CD4-positive, alpha-beta T cell treated with Interleukin-6 for 4 hours (primary cell): ENCODE measurements at places on chromosomes 13 and 19.
A peak's percentile ranks its signal among the peaks of the same experiment; 100 is the strongest.

GRCh38 chr19:48445256-48445605, 552 bp upstream of the GRWD1 start:
- no peak for DNase-seq

DNA sequence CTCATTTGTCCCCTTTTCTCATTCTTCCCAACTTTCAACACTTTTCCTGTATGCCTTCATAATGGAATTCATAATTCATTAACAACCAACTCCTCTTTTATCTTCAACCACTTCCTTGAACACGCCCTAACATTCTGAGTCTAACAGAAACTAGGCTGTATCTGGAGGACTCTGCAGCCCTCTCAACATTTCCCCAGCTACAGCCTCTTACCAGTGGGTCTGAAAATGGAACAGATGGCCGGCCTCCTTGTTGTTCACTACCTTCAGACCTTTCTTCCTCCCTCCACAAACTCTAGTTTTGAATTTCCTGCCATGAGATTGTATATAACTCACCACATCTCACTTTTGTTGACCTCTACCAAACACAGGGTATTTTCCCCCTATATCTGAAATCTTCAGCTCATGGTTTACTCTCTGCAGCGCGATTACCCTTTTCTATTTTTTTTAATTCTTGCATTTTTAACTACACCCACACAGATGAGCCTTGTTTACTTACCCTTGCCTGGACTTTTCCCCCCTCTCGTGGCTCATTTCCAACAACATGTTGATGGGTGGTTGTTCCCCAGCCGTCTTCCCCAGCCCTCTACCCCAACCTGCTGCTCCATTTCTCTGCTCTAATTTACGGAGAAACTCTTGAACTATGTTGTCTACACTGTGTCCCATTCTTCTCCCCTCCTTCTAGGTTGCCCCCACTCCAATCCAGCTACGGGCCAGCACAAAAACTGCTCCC, 846 bp downstream of the ZNF790 start:
- DNase-seq, result peak; percentile 1

- DNase-seq, result no peak
These were observed 4.9 kb downstream of the PTGER1 start for GRCh38 chr19:14470031-14470876.

DNA sequence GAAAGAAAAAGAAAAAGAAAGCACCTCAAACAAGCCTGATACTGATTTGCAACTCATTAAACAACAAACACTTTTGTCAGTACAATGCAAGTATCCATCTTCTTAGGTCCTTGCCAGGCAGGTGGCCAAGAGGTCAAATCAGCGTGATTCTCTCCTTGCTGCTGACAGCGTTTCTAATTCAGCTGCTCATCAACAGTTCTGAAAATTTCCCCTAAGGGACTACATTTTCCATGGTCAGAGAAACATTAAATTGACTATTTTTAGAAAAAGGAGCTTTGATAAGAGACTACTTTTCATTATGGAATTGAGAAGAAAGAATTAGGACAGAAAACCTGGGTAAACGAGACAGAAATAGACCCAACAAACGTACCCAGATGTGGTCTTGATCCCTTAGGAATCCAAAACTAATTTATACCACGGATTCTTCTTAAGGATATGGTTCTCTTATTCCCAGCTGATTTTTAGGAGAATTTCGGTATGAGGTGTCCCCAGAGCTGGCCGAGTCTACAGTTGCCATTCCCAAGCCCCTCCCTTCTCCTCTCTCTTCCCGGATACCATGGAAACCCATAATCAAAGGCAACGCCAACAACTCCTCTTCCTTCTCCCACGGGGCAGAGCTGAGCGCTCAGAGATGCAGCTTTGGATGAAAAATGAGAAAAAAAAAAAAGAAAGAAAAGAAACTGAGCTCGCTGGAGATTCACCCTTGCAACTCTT, 29.5 kb upstream of the CEBPG start:
- DNase-seq, result no peak

GRCh38 chr13:50124536-50125303, 109.5 kb downstream of the KCNRG start:
- peak; percentile 98 for DNase-seq

GRCh38 chr19:39402346-39403300, 4.0 kb upstream of the ZFP36 start:
- DNase-seq, result peak; percentile 90

DNA sequence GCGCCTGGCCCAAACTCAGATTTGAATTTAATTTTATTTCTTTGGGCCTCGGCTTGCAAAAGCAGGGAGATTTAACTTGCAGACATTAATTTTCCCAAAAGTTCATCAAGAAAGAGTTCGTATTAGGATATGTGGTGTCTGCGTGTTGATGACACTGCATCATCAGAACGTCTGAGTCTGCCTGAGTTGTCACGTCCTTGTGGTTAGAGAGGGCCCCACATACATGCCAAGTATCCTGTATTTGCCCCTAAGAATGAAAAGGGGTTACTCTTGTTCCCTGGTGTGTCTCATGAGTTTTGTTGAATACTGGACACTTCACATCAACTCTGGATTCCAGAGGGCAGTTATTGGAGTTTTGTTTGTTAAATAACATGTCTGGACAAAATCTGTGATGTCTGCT, 5.6 kb upstream of the TEX29 start:
- no peak for DNase-seq

DNA sequence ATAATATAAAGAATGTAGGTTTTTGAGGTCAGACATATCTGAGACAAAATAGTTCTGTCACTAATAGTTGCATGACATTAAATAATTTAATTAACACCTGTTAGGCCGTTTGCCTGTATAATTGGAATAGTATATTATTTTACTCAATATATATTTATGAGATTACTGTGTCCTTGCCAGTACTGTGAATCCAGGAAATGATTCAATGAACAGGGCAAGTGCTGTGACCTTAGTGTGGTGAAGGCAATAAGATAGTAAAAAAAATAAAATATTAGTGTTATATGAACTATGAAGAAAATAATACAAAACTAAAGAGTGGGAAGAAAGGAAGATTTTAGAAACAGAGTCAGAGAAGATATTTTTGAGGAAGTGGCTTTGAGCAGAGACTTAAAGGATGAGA, 403.7 kb downstream of the PCDH9 start:
- no peak for DNase-seq

DNA sequence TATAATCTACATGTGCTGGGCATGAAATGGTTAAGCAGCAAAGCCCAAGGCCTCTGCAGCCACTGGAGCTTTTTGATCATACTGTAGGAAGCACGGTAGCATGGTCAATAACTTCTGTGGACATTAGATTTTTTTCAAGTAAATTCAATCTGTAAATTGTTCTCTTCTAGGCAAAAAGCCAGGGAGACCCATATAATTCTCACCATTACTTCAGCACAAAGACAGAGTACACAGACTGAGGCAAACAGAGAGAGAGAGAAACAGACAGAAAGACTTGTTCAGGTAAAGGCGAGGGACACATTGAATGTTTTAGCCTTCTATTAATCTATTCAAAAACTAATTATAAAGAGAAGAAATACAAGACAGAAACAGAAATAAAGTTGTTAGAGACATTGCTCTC, 349.4 kb downstream of the RFC3 start:
- no peak for DNase-seq

- DNase-seq, result no peak
These were observed 29.7 kb downstream of the MLLT1 start for GRCh38 chr19:6250024-6250615.

GRCh38 chr19:43552616-43553015, 19.6 kb downstream of the ZNF575 start:
- DNase-seq, result no peak

DNA sequence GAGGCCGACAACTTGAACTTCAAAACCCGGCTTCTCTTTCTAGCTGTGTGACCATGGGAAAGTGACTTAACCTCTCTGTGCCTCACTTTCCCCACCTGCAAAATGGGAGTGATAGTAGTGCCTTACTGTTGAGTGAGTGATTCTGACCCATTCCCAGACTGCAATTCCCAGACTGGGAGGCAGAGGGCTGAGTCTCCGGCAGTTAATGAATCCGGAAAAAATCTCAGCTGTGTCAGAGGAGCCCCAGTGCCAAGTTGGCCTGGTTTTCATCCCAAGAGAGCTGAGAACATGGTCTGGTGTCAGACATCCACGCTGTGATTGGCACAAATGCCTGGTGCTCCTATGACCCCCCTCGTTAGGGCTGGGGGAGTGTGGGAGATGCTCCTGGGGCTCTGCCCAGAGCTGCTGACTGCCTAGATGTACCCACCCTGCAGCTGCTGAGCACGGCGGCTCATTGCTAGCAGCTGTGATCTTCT, 50.0 kb downstream of the PIN1 start:
- no peak for DNase-seq

- DNase-seq, result no peak
These were observed 35.7 kb downstream of the TMEM255B start for GRCh38 chr13:113794764-113795173.

- DNase-seq, result no peak
These were observed 6.1 kb downstream of the ZNF700 start for GRCh38 chr19:11931051-11931450.

GRCh38 chr19:28744014-28744413, 468.9 kb downstream of the UQCRFS1 start:
- no peak for DNase-seq

DNA sequence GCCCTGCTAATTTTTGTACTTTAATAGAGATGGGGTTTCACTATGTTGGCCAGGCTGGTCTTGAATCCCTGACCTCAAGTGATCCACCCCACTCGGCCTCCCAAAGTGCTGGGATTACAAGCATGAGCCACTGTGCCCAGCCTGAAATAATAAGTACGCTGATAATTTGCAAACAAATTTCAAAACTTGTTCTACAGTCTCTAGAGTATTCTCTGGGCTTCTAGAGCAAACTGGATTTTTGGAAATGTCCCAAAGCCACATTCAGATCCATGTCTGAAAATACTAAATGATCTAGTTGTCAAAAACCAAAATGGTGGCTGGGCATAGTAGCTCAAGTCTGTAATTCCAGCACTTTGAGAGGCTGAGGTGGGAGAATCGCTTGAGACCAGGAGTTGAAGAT, 39.9 kb upstream of the PSPC1 start:
- no peak for DNase-seq

DNA sequence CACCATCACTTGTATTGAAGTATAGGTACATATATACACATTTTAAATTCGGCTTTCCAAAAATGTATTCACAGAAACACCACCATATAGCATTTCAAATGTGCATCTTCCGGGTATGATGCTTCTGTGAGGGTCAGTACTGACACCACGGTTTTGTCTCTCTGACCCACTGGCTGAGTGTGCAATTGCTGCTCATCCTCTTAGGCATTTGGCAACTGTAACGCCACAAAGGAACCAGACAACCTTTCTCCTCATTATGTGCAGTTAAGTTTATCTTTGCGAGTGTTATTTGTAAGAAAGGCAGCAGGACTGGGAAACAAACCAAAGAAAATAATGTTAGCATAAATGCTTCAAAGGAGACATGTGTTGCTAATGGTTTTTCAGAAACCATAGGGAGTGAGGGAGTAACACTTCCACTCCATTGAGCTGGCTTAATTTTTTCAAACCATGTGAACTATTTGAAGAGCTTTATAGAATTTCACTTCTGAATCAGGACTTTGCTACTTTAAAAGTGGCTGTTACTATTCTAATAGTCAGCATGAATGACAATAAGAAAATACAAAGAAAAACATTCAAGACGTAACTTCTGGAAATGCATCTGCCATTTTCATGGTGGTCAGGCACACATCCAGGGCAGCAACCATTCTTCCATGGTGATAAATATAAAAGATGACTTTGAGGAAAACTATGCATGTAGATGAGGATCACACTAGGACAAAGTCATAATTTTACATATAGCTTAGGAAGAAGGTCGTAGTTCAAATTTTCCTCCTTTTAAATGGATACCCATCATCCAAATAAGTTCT, 423.3 kb downstream of the MZT1 start:
- DNase-seq, result no peak

GRCh38 chr13:35534343-35534742, 57.9 kb upstream of the MAB21L1 start:
- DNase-seq, result no peak

GRCh38 chr13:50141375-50141975, 126.2 kb downstream of the KCNRG start:
- no peak for DNase-seq

GRCh38 chr13:25699600-25699999, 327.8 kb downstream of the ATP8A2 start:
- no peak for DNase-seq

DNA sequence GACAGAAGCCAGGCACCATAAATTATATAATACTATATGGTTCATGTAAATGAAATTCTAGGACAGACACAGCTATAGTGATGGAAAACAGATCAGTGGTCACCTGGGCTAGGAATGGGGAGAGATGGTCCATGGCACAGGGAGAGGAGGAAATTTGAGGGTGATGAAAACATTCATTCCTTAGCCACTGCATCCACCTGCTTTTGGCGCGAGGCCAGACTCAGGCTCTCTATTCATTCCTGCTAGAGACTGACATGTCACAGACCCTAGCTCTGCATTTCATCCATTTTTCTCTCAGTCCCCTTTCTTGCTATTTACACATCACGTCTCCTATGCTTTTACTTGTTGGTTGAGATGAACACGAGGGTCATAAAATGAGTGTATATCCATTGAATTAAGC, 628.3 kb upstream of the SLC10A2 start:
- no peak for DNase-seq

GRCh38 chr13:31227870-31228269, 28.1 kb downstream of the B3GLCT start:
- no peak for DNase-seq

DNA sequence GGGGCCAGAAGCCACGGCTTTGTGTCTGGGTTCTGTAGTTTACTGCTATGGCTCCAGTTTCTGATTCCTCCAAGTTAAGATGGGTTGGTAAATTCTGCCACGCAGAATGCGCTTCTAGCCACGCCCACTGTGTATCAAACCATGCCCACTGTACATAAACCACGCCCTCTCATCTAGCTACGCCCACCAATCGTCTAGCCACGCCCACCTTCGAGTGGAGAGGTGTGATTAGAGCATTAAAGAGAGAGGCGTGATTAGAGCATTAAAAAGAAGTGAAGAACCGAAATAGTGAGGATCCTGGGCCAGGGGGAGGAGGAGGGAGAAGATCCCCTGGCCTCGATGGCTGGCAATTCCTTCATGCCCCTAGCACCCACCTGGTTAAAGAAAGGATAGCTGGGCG, 43.7 kb upstream of the ADGRE5 start:
- DNase-seq, result peak; percentile 38

- peak; percentile 71 for DNase-seq
These were observed 104.4 kb downstream of the TM9SF2 start for GRCh38 chr13:99605420-99606323.

- DNase-seq, result no peak
These were observed 89.6 kb downstream of the LMO7 start for GRCh38 chr13:75725736-75726135.

DNA sequence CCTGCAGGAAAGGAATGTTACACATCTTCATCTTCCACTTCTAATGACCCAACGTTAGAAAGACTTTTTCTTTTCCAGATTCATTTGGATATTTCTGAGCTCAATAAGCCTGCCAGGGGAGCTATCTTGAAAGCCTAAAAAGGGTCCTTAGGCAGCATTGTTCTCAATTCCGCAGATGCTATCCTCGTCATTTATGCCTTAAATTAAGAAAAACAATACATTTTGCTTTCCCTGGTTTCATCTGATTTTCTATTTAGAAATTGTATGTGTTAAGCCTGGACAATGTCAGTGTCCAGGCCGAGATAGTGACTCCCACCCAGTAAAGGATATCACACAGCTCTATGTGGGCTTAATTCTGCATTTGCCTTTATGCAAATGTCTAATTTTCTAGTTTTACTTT, 721.3 kb downstream of the DIAPH3 start:
- DNase-seq, result no peak

- no peak for DNase-seq
These were observed 531.7 kb upstream of the ARGLU1 start for GRCh38 chr13:107099661-107100060.

GRCh38 chr19:5337126-5337525, 3.5 kb downstream of the PTPRS start:
- DNase-seq, result no peak

- no peak for DNase-seq
These were observed 145.7 kb downstream of the ABCC4 start for GRCh38 chr13:95155504-95155903.
